ENCODE measurements at places on chromosomes 4 and X. TPM values are rescaled to one million over a fixed set of nuclear protein-coding genes. Genes with fewer than 3 reads are reported as not detected.

DNA sequence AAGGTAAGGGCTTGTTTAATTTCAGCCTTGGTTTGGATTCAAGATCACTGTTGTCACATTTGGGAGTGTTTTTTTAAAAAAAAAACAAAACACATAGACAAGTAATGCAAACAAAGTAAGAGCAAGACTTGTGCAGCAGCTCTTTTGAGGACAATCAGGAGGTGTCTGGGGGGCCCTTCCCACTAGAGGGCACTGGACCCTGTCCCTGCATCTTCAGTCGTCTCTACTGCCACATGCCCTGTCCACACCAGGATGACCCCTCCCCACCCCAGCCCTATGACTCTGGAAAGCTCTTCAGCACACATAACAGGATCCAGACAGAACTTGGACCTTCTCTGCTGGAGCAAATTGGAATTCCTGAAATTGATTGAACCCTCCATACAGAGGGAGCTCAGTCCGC lies 71.0 kb downstream of the USP46 start:
- DNase-seq: no peak

Gene FAM9C
- 0.57 TPM for polyA plus RNA-seq

Gene NEUROG2
- polyA plus RNA-seq: not detected

Gene ZNF711
- polyA plus RNA-seq: 90.9 TPM

Gene PPM1K
- 17.6 TPM for polyA plus RNA-seq

GRCh38 chr4:38621028-38621684 lies 42.8 kb upstream of the KLF3 start:
- no peak for DNase-seq

GRCh38 chr4:60805500-60806313 lies 394.4 kb upstream of the ADGRL3 start:
- DNase-seq: no peak

DNA sequence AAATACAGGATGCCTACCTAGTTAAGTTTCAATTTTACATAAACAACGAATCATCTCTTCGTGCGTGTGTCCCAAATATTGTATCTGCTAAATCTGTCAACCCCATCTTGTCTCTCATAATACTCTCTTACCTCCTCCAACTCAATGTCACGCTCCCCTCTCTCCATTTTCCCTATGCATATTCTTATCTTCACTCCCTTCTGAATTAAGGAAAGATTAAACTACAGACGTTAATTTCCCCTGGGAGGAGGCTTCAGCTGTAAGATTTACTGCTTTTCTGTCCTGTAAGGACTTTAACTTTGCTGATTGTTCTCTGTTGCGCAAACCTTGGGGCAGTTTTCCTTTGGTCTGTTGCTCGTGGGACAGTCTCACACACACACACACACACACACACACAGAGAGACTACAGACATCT lies 455 bp upstream of the ABCB7 start:
- peak; percentile 24 for DNase-seq

GRCh38 chrX:43679778-43680177 lies 23.7 kb downstream of the MAOA start:
- DNase-seq: no peak

Gene S100P
- polyA plus RNA-seq: 22.5 TPM

Data from left renal pelvis (tissue), 4 donors.